ENCODE measurements at places on chromosomes 6 and 20.
A peak's percentile ranks its signal among the peaks of the same experiment; 100 is the strongest.

GRCh38 chr6:159443417-159443920 lies 249.6 kb downstream of the SOD2 start:
- no peak for DNase-seq

DNA sequence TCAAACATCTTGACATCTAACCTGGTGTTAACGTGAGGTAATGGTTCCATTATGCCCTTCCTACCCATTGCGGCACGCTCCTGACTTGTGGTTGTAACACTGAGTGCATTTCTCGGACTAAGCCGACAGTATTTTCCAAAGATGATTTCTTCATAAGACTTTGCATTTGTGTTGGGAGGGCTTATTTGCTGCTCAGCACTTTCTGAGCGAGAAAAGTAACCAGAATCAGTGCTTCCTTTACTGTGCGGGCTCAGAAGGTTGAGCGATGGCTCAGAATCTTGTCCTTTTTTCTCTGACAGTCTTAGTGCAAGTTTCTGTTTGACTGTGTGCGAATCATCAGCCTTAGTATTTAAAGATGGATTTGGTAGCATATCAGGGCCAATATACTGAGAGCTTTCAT lies 171.7 kb downstream of the HIVEP2 start:
- no peak for DNase-seq

- no peak for DNase-seq
These were observed 751.2 kb downstream of the HDGFL1 start for GRCh38 chr6:23320471-23321015.

DNA sequence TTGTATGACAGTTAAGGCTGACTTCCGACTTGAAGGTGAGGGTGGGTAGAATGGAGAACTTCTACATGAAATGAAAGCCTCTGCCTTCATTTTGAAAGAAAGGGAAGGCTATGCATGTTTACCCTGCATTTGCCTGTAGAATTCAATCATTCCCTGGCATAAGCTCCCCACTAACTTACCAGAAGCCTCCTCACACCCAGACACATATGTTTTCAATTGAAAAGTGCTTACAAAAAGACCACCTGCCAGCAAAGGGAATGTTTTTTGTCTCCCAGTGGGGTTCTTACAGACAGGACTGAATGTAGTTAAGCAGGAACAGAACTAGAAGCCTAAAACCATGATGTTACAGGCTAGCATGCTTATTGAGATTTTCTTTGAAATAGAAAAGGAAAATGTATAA lies 392.1 kb upstream of the HSF2 start:
- no peak for DNase-seq

DNA sequence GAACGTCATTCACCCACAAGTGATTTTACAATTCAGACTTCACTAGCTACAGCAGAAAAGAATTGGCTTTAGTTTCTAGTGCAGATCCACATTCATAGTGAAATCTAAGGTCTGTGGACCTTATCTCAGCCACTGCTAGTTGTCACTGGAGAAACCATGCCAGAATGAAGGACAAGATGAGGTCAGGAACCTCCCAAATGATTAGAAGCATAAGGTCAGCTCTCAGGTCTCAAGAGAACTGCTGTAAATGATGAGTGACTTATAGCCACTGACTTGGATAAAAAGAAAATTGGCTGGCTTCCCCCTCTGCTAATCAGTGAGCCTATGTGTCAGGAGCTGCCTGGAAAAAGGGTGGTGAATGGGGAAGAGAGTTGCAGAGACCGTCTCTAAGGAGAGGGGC lies 265.3 kb upstream of the BMP2 start:
- no peak for DNase-seq

DNA sequence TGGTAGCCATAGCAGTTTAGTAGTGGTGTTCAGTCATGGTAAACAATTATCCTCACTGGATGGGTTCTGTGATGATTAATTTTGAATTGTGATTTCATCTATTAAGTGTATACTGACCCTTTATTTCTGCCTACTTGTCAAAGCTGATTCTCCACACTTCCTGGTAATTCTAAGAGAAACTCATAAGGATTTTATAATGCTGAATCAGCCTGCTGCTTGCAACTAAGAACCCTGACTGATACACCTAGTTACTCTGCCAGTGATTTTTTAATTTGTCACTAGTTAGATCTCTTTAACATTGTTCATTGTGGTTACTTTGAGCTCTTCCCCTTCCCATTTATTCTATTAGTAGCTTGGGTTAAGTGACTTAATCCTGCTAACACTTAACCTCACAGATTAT lies 8.6 kb downstream of the CDC40 start:
- no peak for DNase-seq

DNA sequence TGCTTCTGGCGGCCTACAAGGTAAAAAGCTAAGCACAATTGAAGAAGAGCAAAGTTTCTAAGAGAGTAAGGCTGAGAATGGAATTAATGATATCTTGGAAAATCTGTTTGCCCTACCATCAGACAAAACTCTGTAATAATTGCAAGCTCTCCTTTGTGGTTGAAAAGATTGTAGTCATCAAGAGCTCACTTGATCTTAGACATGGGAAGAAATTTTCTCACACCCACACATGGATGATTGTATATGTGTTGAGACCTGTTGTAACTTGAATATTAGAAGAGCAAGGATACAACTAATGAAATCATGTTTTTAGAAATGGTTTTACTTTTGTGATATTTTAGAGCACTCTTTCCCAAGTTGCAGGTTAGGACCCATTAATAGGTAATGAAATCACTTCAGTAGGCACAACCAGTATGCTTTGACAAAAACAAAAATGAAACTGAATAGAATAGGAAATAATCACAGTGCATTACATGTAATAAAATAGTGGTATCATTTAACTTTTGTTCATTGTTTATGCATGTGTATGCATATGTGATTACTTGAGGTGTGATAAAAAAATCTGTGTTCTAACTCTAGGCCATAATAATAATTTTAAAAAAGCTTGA lies 14.0 kb downstream of the DCBLD1 start:
- DNase-seq = no peak

DNA sequence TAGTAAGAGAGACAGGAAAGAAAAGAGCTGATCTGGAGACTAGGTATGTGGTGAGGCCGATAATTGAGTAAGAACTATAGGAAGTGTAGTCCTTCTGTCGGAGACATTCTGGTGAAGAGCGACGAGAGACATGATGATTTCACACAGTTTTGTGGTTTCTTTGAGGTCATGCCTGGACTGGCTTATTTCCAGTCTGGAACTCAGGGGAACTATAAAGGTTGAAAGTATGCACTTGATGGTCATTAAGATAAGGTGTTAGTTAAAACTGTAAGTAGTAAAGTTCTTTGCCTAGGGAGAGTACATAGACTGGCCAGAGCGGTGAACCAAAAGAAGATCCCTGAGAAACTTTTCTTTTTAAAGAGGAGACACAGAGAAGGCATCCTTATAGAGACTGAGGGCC lies 68.8 kb downstream of the RFX6 start:
- no peak for DNase-seq

- peak; percentile 99 for DNase-seq
These were observed at the start of the genes ACOT8 and ZSWIM3 for GRCh38 chr20:45857114-45857881. Gene ACOT8, minus strand, starts transcription at chr20:45857392. Its CDS starts 77 bp downstream, at chr20:45857315. Gene ZSWIM3, plus strand, starts transcription at chr20:45857614. Its CDS starts 212 bp downstream, at chr20:45857826.

GRCh38 chr6:53290537-53291510 lies 57.9 kb downstream of the ELOVL5 start:
- DNase-seq = no peak

DNA sequence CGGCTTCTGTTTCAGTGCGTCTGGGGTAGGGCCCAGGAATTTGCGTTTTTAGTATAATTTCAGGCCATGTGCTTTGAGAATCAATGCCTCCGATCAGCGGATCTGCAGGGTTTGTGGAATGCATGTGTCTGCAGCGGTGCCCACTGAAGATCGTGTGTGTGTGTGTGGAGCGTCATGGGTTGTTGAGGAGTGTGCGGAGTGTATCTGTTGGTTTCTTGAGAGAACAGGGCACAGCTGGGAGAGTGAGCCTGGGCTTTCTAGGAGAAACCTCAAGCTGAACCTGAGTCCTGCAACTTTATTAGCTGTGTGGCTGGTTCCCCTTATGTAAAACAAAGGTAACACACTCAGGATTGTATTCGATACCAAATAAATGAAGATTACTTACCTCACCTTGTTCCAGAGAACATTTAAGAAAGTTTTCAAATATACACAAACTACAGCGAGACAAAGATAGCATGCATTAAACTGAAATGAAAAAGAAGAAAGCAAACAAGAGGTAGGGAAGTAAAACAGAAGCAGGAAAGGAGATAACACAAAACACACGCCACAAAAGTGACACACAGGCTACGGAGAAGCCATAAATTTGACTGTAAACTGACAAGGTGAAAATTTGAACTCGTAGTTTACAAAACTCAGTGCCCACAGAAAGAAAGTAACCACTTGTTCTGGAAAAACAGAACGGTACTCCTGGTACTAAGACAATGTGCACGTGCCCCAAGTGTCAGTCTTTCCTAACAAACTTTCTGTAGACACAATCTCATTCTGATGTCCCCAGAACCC lies 28.8 kb downstream of the PDE10A start:
- DNase-seq = no peak

DNA sequence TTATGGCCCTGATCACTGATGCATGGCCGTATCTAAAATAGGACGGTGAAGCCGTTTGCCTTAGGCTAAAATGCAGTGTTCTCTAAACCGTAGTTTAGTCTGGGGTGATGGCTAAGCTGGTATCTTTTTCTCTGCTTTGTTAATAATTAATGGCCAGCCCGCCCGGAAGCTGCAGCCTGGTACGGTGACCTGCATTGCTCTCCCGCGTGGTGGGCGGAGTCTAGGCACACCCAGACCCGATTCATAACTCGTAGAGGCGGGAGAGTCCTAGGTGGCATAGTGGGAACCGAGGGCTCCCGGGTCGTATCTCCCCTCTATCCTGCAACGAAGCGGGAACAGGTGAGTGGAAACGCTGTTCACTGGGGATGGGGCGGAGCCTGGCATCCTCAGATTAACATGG lies 5.5 kb downstream of the CDH4 start:
- DNase-seq = no peak

- DNase-seq = no peak
These were observed 27.4 kb upstream of the NOP56 start for GRCh38 chr20:2625062-2625461.

- DNase-seq = no peak
These were observed 65.8 kb upstream of the CD93 start for GRCh38 chr20:23151885-23152284.

DNA sequence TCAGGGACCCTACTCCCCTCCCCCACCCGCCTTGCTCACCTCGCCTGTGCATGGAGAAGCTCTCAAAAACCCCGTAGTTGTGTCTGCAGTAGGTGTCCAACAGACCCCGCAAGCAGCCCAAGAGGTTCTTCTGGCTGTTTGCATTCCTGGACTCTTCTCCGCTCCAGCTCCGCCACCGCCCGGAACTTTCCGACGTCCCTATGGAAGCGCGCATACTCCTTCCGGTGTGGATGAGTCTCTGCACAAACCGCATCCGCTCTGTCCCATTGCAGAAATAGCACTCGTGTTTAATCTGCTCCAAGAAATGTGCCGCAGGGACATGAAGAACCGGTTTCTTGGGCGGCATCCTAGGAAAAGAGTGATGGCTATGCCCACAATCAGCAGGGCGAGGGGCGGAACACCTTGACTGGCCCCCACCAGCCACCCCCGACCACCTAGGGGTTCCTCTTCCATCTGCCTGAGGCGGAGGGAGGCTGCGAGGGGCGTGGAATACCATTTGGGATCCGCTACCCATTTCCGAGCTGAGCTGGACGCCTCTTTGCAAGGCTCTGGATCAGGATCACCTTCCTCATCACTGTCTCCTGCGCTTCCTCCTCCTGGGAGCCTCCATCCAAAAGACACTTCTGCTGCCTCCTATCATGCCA lies 20.2 kb downstream of the HLA-DRA start:
- no peak for DNase-seq

DNA sequence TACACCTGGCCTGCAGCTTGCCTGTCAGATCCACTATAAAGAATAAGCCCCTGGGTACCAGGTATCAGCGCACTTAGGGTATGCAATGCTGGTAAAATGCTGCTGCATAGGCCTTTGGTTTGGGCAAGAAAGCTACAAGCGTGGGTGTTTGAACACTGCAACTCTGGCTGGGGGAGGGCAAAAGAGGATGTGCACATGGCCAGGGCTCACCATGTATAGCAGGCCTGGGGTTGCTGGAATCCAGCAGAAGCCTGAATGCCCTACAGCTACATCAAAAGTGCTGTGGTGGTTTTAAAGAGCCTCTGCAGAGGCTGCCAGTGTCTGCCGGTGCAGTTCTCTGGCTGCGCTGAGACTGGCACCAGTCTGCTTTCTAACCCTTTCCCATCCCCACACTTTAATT lies 51.7 kb downstream of the UQCC1 start:
- DNase-seq = no peak

GRCh38 chr6:122722746-122723145 lies 56.8 kb upstream of the FABP7 start:
- no peak for DNase-seq

GRCh38 chr6:44003345-44004061 lies 123.7 kb downstream of the MRPL14 start:
- DNase-seq = no peak

GRCh38 chr6:26158581-26159356 lies 71.5 kb downstream of the HFE start:
- peak; percentile 48 for DNase-seq

DNA sequence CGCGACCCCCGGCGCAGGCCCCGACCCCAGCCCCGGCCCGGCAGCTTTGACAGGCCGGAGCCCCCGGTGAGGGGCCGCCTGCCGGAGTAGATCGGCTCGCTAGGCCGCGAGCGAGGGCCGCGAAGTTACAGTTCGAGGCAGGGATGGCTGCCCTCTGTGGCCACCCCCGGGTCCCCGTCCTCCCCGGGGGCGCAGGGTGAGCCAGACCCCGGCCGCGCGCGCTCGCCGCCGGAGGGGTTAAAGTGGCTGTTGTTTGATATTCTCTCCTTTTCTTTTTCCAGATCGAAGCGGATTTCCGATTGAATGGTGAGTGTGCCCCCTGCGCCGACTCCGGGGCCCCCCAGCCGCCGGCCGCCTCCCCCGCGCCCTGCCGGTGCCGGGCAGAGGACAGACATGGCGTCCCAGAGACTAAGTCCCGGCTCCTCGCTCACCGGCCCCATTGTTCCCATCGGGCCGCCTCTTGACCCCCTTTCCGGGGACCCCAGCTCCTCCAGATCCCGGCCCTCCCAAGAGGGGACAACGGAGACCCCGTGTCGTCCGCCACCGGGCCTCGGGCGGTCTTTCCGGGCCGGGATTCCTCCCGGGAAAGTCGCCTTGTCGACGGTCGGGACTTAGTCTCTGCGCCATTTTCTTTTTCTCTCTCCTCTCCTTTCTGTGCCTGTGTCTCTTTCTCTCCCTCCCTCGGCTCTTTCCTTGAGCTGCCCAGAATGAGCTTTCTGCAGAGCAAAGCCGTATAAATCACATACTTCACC lies 704 bp downstream of the TOP1 start:
- no peak for DNase-seq

GRCh38 chr6:75449630-75450206 lies 43.9 kb downstream of the FILIP1 start:
- DNase-seq = no peak

- no peak for DNase-seq
These were observed 144.5 kb upstream of the FLRT3 start for GRCh38 chr20:14481863-14482262.

DNA sequence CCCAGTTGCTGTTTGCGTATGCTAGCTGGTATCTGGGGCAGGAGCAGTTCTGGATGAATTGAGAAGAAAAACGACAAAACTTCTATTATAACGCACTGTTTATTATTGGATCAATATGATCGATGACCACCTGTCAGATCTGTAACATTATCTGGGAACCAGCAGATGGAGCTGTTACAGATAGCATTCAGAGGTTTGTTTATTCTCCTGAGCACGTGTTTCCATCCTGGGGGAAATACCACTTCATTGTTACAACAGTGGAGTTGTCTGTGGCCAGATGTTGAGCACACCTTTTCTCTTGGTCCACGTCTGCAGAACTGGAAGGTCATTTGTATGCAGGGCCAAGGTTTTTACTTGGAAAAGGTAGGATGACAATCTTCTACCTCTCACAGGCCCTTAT lies 16.0 kb upstream of the NKX2-2 start:
- peak; percentile 69 for DNase-seq

- no peak for DNase-seq
These were observed 160.0 kb upstream of the PLN start for GRCh38 chr6:118387921-118388701.
